ENCODE measurements at places on chromosomes 16 and 17.

GRCh38 chr16:52372313-52372712 lies 174.6 kb downstream of the TOX3 start:
- no peak for DNase-seq

DNA sequence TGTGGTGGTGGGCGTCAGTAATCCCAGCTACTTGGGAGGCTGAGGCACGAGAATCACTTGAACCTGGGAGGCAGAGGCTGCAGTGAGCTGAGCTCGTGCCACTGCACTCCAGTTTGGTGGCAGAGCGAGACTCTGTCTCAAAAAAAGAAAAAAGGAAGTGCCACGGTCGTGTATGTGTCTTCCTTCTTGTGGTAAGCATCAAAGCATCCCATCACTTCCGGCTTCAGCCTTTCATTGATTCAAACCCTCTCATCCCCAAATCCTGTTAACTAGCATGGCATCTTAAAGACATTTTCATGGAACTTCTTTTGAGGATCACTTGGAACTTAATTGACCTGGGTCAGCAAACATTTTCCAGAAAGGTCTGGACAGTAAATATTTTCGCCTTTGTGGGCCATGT lies 126.2 kb downstream of the CPPED1 start:
- no peak for DNase-seq

GRCh38 chr16:14015033-14015432 lies 56.1 kb upstream of the MRTFB start:
- DNase-seq = no peak

DNA sequence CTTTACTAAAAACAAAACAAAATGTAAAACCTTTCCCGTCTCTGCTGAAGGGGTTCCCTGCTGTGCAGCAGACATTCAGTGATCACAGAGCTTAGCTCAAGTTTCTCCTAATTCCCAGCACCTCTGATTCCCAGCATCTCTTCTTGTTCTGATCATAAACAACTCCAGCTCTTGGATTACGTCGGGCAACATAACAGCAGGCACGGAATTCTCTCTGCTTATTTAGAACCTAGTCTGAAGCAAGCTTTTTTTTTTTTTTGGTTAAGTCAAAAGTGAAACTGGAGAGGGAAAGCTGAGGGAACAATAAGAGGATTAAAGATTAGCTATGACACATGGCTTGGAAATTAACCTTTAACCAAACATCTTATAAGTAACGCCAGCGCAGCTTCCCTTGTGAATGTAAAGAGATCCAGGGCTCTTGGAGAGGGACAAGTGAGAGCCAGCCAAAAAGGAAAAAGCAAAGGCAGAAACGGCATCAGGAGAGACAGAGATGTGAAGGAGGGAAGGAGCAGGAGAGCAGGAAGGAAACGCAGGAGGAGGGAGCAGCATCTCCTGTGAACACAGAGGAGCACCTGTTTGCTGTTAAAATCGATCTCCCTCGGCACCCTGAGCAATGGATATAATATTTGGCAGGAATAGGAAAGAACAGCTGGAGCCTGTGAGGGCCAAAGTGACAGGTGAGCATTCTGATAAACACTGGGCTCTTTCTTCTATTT lies at the start of gene BCO1:
TSS of gene BCO1 (plus strand) at position 394 of the 716 bp plus-strand sequence. CDS start at position 614, 220 bp downstream.
- DNase-seq = no peak

GRCh38 chr16:48546774-48547173 lies 63.2 kb downstream of the N4BP1 start:
- no peak for DNase-seq

GRCh38 chr16:77273815-77274214 lies 74.6 kb downstream of the SYCE1L start:
- no peak for DNase-seq

GRCh38 chr17:81870981-81871386 lies at the start of gene ARHGDIA:
Gene ARHGDIA, minus strand, starts transcription at chr17:81871337. Its CDS starts 1,407 bp downstream, at chr17:81869930.
- DNase-seq = no peak

DNA sequence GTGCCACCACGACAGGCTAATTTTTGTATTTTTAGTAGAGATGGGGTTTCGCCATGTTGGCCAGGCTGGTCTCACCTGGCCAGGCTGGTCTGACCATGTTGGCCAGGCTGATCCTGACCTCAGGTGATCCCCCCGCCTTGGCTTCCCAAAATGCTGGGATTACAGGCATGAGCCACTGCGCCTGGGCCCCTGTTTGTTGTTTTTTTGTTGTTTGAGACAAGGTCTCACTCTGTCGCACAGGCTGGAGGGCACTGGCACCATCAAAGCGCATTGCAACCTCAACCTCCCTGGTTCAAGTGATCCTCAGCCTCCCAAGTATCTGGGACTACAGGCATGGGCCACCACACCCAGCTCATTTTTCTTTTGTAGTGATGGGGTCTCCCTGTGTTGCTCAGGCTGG lies 43.7 kb upstream of the TAOK1 start:
- no peak for DNase-seq
